Renal cortex interstitium (tissue), 15 donors: ENCODE measurements at places on chromosomes 11 and 22. TPM values are rescaled to one million over a fixed set of nuclear protein-coding genes. Genes with fewer than 3 reads are reported as not detected.

- DNase-seq: peak; percentile 28
These were observed 16.3 kb downstream of the OR2AG2 start for GRCh38 chr11:6755303-6755952.

- DNase-seq: no peak
These were observed at the start of gene C11orf87 for GRCh38 chr11:109421981-109422869. C11orf87 (plus strand) TSS chr11:109422190; CDS start chr11:109423634, 1,444 bp downstream.

GRCh38 chr11:75474878-75475766 lies 42.1 kb upstream of the KLHL35 start:
- peak; percentile 52 for DNase-seq

DNA sequence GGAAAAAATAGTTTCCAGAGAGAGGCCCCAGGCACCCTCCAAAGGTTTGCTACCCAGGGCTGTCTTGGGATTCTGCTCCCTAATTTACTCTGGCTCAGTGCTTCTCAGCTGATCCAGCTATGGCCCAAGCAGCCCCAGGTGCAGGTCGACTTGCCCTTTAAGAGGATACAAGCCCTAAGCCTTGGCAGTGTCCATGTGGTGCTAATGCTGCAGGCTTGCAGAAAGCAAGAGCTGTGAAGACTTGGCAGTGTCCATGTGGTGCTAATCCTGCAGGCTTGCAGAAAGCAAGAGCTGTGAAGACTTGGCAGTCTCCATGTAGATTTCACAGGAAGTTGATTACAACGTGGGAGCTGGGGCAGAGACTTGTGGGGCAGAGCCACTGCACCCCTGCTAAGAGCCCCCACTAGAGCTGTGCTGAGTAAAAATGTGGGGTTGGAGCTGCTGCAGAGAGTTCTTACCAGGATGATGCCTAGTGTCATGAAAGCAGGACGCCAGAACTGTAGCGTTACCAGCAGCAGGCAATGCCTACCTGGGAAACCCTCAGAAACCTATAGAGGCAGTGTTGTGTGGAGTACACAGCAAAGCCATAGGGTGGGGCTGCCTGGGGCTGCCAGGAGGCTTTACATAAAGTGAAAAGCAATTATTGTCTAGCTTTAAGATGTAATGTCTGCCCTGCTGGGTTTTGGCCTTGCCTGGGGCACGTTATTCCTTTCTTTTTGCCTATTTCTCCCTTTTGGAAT lies 16.1 kb upstream of the OR52K1 start:
- DNase-seq: no peak

DNA sequence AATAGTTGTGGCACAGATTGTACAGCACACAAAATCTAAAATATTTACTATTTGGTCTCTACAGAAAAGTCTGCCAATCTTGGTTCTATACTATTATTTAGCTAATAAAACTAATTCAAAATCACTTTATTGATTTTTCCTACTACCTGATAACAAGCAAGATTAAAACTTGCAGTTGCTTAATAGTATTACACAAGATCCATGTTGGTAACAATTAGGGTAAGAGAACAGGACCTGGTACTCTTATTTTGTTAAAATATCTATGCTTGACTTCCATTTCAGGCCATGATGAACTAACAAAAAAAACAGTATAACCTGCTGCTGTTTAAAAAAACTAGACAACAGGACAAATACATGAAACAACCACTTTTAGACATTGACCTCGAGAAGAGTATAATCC lies 52.4 kb downstream of the CWF19L2 start:
- DNase-seq: no peak

- no peak for DNase-seq
These were observed 698 bp downstream of the C1QTNF4 start for GRCh38 chr11:47593492-47593933.

DNA sequence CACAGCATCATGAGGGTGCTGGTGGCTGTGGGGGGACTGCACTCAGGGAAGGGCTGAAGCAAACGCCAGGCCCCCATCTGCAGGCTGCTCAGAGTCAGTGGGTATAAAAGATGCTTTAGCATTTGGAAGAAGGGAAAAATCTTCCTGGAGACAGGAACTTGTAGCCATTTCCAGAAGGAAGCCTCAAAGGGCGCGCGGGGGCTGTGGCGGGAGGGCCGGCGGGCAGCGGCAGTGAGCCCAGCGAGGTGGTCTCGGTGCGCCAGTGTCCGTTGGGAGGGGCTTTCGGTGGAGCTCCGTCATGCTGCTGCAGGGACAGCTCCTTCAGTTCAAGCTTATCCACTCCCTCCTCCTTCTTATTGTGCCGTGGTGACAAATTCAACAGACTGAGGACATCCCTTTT lies 63.0 kb upstream of the PITPNB start:
- no peak for DNase-seq

- DNase-seq: no peak
These were observed 3.1 kb downstream of the PIM3 start for GRCh38 chr22:49963647-49964026.

- DNase-seq: no peak
These were observed 2.0 kb downstream of the GGA1 start for GRCh38 chr22:37610480-37611129.

GRCh38 chr11:65417702-65418430 lies 4.7 kb upstream of the NEAT1 start:
- no peak for DNase-seq

DNA sequence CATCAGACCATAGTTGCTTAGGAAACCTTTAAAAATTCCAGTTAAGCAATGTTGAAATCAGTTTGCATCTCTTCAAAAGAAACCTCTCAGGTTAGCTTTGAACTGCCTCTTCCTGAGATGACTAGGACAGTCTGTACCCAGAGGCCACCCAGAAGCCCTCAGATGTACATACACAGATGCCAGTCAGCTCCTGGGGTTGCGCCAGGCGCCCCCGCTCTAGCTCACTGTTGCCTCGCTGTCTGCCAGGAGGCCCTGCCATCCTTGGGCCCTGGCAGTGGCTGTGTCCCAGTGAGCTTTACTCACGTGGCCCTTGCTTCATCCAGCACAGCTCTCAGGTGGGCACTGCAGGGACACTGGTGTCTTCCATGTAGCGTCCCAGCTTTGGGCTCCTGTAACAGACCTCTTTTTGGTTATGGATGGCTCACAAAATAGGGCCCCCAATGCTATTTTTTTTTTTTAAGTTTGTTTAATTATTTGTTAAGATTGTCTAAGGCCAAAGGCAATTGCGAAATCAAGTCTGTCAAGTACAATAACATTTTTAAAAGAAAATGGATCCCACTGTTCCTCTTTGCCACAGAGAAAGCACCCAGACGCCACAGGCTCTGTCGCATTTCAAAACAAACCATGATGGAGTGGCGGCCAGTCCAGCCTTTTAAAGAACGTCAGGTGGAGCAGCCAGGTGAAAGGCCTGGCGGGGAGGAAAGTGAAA lies 73.4 kb downstream of the NCAPD3 start:
- DNase-seq: no peak

DNA sequence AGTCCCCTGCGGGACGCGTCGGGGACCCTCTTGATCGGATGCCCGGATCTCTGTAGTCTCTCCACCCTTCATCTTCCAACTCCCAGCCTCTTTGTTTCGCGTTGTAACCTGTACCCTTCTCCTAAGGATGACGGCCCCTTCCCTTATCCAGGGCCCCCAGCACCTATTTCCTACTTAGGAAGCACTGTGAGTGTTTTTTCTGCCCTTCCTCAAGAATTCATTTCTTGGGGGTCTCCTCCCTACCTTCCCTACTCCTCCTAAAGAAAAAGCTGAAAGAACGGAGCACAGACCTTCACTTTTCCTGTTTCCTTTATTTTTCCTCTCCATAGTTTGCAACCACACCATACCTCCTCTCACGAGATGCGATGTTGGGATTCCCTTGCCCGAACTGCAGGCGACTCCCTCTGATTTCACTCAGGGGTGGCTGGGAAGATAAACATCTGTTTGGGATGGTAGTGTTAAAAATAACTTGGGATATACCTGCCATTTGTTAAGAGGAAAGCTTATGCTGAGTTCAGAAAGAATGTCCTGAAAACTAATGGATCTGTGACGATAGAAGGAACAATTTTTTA lies 593 bp downstream of the FAM118B start:
- DNase-seq: no peak

DNA sequence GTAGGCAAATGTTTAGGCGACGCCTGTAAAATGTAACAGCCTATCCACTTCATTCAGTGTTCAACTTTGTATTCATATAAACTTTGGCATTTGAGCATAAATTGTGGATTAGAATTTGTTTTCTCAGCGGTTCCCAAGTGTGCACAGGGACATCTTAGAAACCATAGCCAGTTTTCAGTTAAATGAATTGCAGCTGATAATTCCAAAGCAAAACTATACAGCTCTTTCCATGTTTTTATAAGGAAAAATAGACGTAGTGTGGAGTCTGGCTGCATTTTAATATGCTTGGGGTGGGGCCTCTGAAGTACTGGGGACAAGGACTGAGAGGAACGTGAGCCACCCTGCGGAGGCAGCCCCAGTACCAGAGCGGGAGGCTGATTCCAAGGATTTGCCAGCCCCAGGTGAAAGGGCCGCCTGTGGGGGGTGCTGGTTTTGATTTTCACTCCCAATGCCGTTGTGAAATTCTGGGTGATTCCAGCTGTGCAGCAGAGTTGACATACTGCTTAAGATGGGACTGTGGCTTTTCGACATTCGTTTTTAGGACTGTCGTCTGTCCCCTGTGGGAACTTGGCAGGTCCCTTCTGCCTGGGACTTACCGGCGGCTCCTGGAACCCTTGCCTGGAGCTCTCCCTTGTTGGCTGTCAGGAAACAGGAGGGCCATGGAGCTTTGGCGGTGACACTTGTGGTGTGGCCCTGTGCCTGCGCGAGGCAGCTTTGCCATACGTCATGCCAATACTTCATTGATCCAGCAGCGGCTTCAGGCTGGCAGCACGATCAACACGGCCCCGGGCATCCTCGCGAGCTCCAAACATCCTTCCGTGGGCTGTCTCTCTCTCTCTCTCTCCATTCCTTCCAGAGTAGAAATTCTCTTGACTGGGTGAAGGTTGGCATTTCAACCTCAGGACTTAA lies 370.9 kb downstream of the TBC1D22A start:
- DNase-seq: no peak

DNA sequence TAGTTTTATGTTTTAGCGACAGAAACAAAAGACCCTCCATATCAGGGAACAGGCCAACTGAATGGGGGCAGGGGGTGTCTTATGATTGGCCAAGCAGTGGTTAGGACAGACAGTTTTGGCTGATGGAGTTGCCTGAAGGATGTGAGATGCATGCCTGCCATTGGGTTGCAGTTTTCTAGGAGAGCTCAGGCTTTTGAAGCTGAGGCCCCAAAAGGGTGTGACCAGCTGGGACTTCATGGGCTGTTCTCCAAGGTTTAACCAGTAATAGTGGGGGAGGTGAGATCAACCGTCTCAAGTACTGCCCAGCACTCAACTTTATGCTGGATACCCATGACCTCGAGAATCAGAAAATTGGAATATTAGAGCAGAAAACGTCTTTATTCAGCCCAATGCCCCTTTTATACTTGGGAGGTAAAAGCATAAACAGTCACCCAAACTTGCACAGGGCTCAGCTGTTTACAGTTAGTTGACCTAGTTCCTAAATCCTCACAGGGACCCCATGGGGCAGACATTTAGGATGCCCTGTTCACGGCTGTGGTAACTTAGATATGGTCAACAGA lies 13.5 kb downstream of the DTX4 start:
- no peak for DNase-seq

- DNase-seq: no peak
These were observed 221.0 kb downstream of the HIPK3 start for GRCh38 chr11:33478111-33478573.

DNA sequence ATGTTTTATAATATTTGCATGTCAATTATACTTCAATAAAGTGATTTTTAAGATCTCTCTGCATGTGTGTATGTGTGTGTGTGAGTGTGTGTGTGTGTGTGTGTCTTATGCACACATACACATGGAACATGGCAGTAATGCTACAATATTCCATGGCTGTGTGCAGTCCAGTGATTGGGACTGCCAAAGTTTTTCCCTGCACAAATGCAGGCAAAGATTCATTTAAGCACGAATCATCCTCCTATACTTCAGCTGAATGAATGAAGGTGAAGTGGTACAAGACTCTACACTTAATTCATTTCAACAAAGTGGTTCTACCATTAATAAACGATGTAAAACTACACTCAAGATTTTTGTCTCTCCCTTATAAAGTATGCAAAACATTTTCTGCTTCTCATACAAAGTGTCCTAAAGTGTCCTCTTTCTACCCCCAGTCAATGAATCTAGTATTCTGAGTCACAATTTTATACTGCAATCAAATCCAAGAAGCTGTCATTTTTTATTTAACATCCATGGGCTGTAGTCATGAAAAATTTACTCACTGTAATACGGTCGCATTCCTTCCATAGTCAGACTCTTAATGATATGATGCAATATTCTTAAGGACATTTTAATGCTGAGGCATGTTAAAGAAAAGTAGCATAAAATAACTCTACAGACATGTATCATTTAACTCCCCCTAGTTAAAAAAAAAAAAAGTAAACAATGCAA lies 132.4 kb downstream of the TTC28 start:
- DNase-seq: peak; percentile 7

DNA sequence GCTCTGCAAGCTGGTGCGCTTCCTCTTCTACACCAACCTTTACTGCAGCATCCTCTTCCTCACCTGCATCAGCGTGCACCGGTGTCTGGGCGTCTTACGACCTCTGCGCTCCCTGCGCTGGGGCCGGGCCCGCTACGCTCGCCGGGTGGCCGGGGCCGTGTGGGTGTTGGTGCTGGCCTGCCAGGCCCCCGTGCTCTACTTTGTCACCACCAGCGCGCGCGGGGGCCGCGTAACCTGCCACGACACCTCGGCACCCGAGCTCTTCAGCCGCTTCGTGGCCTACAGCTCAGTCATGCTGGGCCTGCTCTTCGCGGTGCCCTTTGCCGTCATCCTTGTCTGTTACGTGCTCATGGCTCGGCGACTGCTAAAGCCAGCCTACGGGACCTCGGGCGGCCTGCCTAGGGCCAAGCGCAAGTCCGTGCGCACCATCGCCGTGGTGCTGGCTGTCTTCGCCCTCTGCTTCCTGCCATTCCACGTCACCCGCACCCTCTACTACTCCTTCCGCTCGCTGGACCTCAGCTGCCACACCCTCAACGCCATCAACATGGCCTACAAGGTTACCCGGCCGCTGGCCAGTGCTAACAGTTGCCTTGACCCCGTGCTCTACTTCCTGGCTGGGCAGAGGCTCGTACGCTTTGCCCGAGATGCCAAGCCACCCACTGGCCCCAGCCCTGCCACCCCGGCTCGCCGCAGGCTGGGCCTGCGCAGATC lies 16.5 kb downstream of the P2RY2 start:
- no peak for DNase-seq

DNA sequence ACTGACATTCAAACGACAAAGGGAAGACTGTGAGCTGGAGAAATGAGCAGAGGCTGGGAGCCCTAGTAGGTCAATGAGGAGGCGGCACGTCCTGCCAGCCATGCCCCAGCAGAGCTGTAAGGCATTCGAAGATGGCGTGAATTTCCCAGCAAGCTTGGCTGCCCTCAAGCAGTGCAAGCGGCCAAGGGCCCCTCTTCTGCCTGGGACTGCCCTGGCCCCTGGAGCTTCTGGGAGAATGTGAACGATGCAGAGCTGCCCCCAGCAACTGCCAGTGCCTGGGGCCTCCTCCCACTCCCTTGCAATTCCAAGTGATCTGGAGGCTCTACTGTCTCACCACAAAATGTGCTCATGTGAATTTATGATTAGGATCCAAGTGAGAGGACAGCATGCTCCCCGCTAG lies 4.3 kb downstream of the PPM1F start:
- no peak for DNase-seq

ABCG4 gene
- polyA plus RNA-seq: 1.1 TPM

ACRV1 gene
- polyA plus RNA-seq: 0.39 TPM

MRPL11 gene
- 82.4 TPM for polyA plus RNA-seq

OR5L1 gene
- polyA plus RNA-seq: not detected

SOX6 gene
- 24.9 TPM for polyA plus RNA-seq

DCDC1 gene
- 3.3 TPM for polyA plus RNA-seq

USP2 gene
- 14.2 TPM for polyA plus RNA-seq

PAAF1 gene
- 39.7 TPM for polyA plus RNA-seq

SCUBE2 gene
- polyA plus RNA-seq: 6.3 TPM

CCDC81 gene
- polyA plus RNA-seq: 1.3 TPM
